ENCODE measurements at places on chromosomes 2 and 18. TPM values are rescaled to one million over a fixed set of nuclear protein-coding genes. Genes with fewer than 3 reads are reported as not detected.

The RAB17 gene
- 0.26 TPM for total RNA-seq

The CYP27C1 gene
- total RNA-seq: not detected

The STK39 gene
- total RNA-seq: 16.7 TPM

The CDKL4 gene
- total RNA-seq: 3.0 TPM

The CFAP210 gene
- total RNA-seq: not detected

The SERPINB4 gene
- total RNA-seq: not detected

The ARHGAP15 gene
- not detected for total RNA-seq

The SOWAHC gene
- 7.1 TPM for total RNA-seq

The GAL3ST2 gene
- total RNA-seq: not detected

The COLEC11 gene
- total RNA-seq: 0.83 TPM

The IRS1 gene
- total RNA-seq: 29.1 TPM

The SLC4A5 gene
- under 0.01 TPM for total RNA-seq

The ABCB11 gene
- total RNA-seq: not detected

- H3K27ac ChIP-seq: no peak overlapping the region
- no peaks in the 10 kb centered on the region for H3K27me3 ChIP-seq
- H3K4me3 ChIP-seq: no peak overlapping the region
Observed at GRCh38 chr2:177320596-177320995, 56.1 kb upstream of the NFE2L2 start.

GRCh38 chr18:12008842-12009580, 27.7 kb downstream of the IMPA2 start:
- H3K27ac ChIP-seq: no peak overlapping the region
- H3K4me1 ChIP-seq: no peaks in the 10 kb centered on the region
- no peaks in the 10 kb centered on the region for H3K36me3 ChIP-seq
- DNase-seq: no peak

- no peak overlapping the region for H3K27ac ChIP-seq
- no peaks in the 10 kb centered on the region for H3K4me1 ChIP-seq
- H3K36me3 ChIP-seq: no peaks in the 10 kb centered on the region
- DNase-seq: no peak
- no peaks in the 10 kb centered on the region for H3K27me3 ChIP-seq
- no peak overlapping the region for H3K4me3 ChIP-seq
Observed at GRCh38 chr2:166895243-166895642, 7.0 kb downstream of the XIRP2 start.

GRCh38 chr18:62518460-62519375, 4.1 kb upstream of the ZCCHC2 start:
- no peaks in the 10 kb centered on the region for H3K36me3 ChIP-seq
- DNase-seq: no peak
- peaks cover 2% of the 10 kb centered on the region for H3K4me1 ChIP-seq

- DNase-seq: peak; percentile 47
- H3K4me1 ChIP-seq: no peaks in the 10 kb centered on the region
- no peaks in the 10 kb centered on the region for H3K27me3 ChIP-seq
- peak overlapping the region; percentile 91 for H3K4me3 ChIP-seq
- H3K36me3 ChIP-seq: peaks cover 3% of the 10 kb centered on the region
Observed at GRCh38 chr18:36128530-36128870, 640 bp downstream of the SLC39A6 start.

DNA sequence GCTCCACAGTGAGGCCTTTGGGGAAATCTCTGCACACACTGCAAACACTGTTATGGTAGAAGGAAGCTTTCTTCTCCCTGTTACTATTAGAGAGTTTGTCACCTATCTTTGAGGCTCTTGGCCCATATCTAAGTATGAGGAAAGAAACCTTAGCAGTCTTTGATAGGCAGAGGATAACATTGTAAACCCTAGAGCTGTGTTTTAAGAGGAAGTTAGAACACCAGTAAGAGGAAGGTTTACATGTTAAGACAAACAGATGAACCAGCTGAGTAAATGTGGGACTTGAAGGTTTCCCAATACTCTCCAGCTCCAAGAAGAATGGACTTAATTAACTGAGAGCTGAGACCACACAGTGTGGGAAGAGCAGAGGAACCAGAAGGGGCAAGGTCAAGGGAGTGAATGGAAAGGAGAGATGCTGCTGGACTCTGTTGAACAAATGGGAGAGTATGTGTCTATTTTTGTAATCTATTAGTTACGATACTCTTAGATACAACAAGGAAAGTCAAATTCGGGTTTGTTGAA, 257.0 kb downstream of the DPP10 start:
- no peaks in the 10 kb centered on the region for H3K36me3 ChIP-seq
- no peaks in the 10 kb centered on the region for H3K4me1 ChIP-seq
- H3K27me3 ChIP-seq: no peaks in the 10 kb centered on the region
- no peak overlapping the region for H3K4me3 ChIP-seq
- no peak overlapping the region for H3K27ac ChIP-seq
- no peak for DNase-seq

DNA sequence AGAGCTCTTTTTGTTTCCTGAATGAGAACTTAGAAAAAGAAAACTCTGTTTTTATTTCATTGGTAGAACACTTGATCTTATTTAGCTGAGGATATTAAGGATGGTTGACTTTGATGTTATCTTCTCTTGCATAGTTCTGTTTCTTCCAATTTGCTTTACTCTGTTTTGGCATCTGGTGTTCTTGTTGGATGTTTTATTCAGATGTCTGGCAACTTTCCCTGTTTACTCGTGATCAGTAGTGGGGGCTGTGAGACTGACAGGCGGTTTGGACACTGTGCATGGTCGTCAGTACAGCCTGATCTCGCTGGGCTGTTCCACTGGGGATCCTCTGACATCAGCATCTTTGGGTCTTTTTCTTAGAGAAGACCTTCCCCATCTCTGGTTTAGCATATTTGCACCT, 100.1 kb downstream of the TSN start:
- H3K27me3 ChIP-seq: peaks cover 2% of the 10 kb centered on the region
- no peak for DNase-seq
- H3K27ac ChIP-seq: no peak overlapping the region
- H3K4me3 ChIP-seq: no peak overlapping the region

GRCh38 chr2:65465124-65465523, 32.7 kb upstream of the SPRED2 start:
- no peak overlapping the region for H3K27ac ChIP-seq
- no peak overlapping the region for H3K4me3 ChIP-seq

DNA sequence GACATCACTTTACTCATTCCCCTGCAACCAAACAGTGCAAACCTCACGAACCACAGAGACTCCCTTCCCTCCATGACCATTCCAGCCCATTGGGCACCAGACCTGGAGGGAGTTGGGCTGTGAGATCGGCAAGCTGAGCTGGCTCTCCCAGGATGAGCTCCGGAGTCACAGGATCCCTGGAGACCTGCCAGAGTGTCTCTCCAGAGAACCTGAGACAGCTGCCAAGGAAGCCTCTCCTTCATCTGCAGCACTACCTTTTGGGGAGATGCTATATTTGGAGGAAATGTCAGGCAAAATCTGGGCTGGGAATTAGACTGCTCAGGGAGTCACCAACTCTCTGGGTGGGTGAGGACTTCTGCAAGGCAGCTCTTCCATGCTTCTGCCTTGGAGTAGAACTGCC, 417.4 kb downstream of the TNS1 start:
- no peak overlapping the region for H3K27ac ChIP-seq
- no peaks in the 10 kb centered on the region for H3K36me3 ChIP-seq
- no peak overlapping the region for H3K4me3 ChIP-seq
- H3K27me3 ChIP-seq: peaks cover 13% of the 10 kb centered on the region

DNA sequence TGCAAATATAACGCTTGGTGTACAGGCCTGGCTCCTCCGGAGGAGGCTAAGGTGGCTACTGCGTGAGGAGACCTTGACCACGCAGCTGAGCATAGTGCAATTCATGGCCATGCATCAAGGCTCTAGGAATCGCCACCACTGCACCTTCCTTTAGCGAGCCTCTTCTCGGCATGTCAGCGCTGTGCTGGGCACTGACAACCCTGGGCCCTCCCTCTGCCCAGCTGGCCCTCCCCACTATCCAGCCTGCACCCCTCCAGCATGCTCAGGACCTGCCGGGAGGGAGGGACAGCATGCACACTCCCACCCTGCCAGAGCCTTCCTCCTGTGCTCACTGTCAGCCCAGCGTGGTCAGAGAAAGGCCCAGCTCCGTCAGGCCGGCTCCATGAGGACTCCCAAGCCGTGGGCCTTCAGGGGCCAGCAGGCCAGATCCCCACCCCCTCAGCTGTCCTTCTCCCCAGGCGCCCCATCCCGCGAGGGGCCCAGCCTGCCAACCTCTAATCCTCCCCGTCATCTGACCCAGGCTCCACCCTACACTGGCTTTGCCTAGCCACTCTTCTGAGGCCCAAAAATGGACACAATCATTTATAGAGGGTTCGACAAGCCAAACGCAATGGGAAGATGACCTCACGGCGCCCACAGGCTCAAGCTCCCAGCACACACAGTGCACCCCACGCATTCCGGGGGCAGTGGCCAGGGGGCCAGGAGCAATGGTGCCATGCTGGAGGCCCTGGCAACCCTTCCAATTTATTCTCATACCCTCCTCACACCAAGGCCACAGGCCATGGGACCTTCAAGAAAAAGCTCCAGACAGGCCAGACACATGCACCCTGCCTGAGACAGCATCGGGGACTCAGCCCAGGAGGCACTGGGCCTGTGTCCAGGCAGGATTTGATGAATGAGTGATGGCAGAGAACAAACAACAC, 3.5 kb downstream of the BIN1 start:
- H3K27me3 ChIP-seq: no peaks in the 10 kb centered on the region
- H3K27ac ChIP-seq: no peak overlapping the region
- H3K4me1 ChIP-seq: peaks cover 5% of the 10 kb centered on the region
- DNase-seq: no peak

DNA sequence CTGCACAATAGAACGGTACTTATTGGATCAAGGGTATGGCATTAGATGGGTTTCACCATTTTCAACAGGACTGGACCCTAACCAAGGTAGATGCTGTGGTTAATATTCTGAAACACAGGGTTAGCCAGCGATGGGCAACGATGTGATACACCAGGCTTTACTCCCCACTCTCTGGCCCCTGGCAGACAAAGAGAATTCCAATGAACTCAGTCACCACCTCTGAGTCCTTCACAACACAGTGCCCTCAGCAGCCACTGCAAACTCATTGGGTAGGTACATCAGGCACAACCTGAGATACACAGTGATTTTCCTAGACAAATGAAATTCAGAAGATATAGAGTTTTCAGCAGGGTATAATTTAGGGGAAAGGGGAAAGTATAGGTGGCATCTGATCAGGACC, 634.5 kb downstream of the ZEB2 start:
- H3K36me3 ChIP-seq: no peaks in the 10 kb centered on the region
- no peak overlapping the region for H3K27ac ChIP-seq
- H3K4me3 ChIP-seq: no peak overlapping the region
- DNase-seq: no peak

DNA sequence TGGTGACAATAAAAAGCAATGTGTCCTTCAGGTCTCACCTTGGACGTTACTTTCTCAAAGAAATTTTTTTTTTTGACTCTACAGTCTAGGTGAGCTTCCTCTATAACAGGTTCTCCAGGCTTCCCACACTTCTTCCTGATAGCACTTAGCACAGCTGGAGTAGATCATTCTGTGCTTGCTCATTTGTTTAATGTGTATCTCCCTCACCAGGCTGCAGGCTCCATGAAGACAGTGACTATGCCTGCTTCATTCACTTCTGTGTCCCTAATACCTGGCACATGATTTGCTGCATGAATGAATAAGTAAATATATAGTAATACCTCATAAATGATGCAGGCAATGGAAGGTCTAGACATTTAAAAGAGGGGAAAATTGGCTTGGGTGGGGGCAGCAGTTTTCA, 109.9 kb upstream of the CD302 start:
- H3K36me3 ChIP-seq: no peaks in the 10 kb centered on the region
- H3K27ac ChIP-seq: no peak overlapping the region
- H3K4me3 ChIP-seq: no peak overlapping the region
- DNase-seq: no peak
- H3K4me1 ChIP-seq: peaks cover 3% of the 10 kb centered on the region

- H3K4me1 ChIP-seq: peaks cover 3% of the 10 kb centered on the region
- H3K36me3 ChIP-seq: no peaks in the 10 kb centered on the region
- no peak for DNase-seq
- no peak overlapping the region for H3K27ac ChIP-seq
- H3K27me3 ChIP-seq: peaks cover 2% of the 10 kb centered on the region
Observed at GRCh38 chr18:22344908-22345670, 72.6 kb downstream of the CTAGE1 start.

GRCh38 chr2:6644261-6644660, 221.4 kb downstream of the CMPK2 start:
- no peaks in the 10 kb centered on the region for H3K27me3 ChIP-seq
- no peaks in the 10 kb centered on the region for H3K36me3 ChIP-seq
- no peak overlapping the region for H3K4me3 ChIP-seq
- DNase-seq: no peak

GRCh38 chr18:58502628-58503027, 126.3 kb downstream of the ALPK2 start:
- no peaks in the 10 kb centered on the region for H3K4me1 ChIP-seq
- DNase-seq: no peak
- no peak overlapping the region for H3K27ac ChIP-seq
- no peak overlapping the region for H3K4me3 ChIP-seq
- no peaks in the 10 kb centered on the region for H3K36me3 ChIP-seq
- H3K27me3 ChIP-seq: no peaks in the 10 kb centered on the region

GRCh38 chr2:181517685-181518301, 60.6 kb downstream of the ITGA4 start:
- H3K4me3 ChIP-seq: no peak overlapping the region
- peaks cover 2% of the 10 kb centered on the region for H3K36me3 ChIP-seq
- no peak overlapping the region for H3K27ac ChIP-seq
- H3K27me3 ChIP-seq: no peaks in the 10 kb centered on the region

- H3K27me3 ChIP-seq: no peaks in the 10 kb centered on the region
- no peaks in the 10 kb centered on the region for H3K36me3 ChIP-seq
- H3K4me1 ChIP-seq: peaks cover 29% of the 10 kb centered on the region
Observed at GRCh38 chr2:20071397-20072383, 20.3 kb upstream of the LAPTM4A start.

DNA sequence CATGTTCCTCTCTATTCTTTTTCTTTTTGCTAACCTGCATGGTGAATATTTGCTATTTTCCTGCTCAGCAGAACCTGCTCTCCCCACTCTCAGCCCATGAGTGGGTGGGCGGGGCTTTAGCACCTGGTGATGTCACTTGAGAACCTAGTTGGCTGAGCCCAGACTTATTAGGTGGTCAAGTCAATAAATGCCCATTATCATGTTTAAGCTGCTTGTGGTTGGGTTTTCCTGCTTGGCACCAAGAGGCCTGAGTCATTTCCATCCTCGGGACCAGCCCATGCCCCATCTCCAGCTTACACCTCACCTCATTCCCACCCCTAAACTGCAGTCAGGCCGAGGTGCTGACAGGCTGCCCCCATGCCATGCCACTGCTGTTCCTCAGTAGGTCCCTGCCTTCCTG, 226.6 kb downstream of the ANKRD30B start:
- no peaks in the 10 kb centered on the region for H3K36me3 ChIP-seq
- H3K27me3 ChIP-seq: no peaks in the 10 kb centered on the region
- no peaks in the 10 kb centered on the region for H3K4me1 ChIP-seq
- no peak for DNase-seq
- H3K27ac ChIP-seq: no peak overlapping the region
- H3K4me3 ChIP-seq: no peak overlapping the region

GRCh38 chr2:3405307-3405706, 25.8 kb downstream of the TRAPPC12 start:
- no peak overlapping the region for H3K27ac ChIP-seq
- no peak overlapping the region for H3K4me3 ChIP-seq
- DNase-seq: no peak

Data from fibroblast of lung (primary cell).